ENCODE measurements at places on chromosomes 13 and 19. TPM values are rescaled to one million over a fixed set of nuclear protein-coding genes. Genes with fewer than 3 reads are reported as not detected.

DNA sequence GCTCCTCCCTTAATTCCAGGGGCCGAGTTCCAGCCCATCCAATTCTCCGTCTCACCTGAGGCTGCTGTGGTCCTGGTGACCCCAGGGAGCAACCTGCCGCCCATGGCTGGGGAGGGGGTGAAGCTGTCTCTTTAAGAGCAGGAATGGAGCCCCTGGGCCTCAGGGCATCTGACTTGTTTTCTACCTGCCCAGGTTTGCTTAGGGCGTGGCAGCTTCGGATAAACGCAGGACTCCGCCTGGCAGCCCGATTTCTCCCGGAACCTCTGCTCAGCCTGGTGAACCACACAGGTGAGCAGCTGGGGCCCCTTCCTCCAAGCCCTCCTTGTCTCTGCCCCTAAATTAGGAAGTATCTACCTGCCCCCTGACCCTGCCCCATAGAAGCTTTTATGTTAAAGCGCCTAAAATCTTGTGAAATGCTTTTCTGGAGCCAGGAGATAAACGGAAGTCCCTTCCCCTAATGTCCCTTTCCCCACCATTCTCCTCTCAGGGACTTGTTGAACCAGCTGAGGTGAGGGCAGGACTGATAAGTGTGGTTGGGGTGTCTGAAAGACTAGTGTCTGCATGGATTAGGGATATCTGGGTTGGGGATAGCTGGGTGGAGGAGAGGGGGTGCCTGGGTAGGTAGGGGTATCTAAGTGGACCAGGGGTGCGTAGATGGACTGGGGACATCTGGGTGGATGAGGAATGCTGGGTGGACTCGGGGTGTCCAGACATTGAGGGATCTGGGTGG lies 614 bp downstream of the FXYD3 start:
- no peak overlapping the region for H3K4me3 ChIP-seq
- no peaks in the 10 kb centered on the region for H3K4me1 ChIP-seq
- H3K27me3 ChIP-seq = no peaks in the 10 kb centered on the region
- H3K36me3 ChIP-seq = no peaks in the 10 kb centered on the region
- no peak for DNase-seq
- no peak overlapping the region for H3K27ac ChIP-seq

Gene CYP2F1
- total RNA-seq = not detected

DNA sequence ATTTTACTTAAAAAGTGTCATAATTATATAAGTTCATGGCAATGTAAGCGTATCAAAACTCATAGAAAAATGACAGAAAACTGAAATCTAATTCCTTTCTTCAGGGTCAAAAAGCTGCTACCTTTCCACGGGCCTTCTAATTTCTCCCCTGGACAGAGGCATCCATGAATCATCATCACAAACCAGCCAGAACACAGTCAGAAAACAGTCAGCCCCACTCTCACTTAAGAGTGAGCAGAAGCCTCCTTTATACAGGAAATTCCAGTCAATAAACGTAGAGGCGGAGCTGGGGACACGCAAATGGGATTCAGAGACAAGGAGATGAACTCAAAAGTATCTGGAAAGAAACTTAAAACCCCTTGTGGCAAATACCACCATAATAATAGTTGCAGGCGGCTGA lies 54.2 kb upstream of the ABCC4 start:
- no peaks in the 10 kb centered on the region for H3K4me1 ChIP-seq
- no peak overlapping the region for H3K27ac ChIP-seq
- H3K4me3 ChIP-seq = no peak overlapping the region
- no peak for DNase-seq
- H3K36me3 ChIP-seq = no peaks in the 10 kb centered on the region

GRCh38 chr13:27270594-27271520 lies at the start of gene RASL11A:
Gene RASL11A, plus strand, starts transcription at chr13:27270830. Its CDS starts 115 bp downstream, at chr13:27270945.
- peak; percentile 80 for DNase-seq
- H3K4me3 ChIP-seq = peak within 1 kb of the TSS; percentile 54
- H3K36me3 ChIP-seq = no peaks in the 10 kb centered on the region
- H3K27ac ChIP-seq = peak within 1 kb of the TSS; percentile 86
- H3K27me3 ChIP-seq = no peaks in the 10 kb centered on the region
- H3K4me1 ChIP-seq = no peaks in the 10 kb centered on the region

DNA sequence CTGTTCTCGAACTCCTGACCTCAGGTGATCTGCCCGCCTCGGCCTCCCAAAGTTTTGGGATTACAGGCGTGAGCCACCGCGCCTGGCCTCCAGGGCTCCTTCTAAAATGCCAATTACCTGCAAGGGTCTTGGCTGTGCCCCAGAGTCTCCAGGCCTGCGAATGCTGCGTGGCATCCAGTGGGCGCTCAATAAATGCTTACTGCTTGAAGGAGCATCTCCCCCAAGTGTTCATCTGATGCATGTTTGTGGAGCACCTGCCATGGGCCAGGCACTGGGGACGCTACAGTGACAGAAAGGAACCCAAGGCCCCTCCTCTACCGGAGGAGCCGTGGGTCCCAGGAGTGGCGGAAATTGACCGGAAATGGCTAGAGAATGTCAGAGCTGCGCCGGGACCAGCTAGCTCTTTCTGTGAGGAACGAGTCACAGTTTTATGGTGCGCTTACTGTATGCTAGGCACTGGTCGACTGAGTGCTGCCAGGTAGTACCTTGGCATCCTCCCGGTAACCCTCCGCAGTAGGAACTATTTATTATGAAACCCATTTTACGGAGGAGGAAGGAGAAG lies 14.2 kb downstream of the ANKRD24 start:
- no peak overlapping the region for H3K27ac ChIP-seq
- DNase-seq = no peak
- H3K36me3 ChIP-seq = no peaks in the 10 kb centered on the region
- H3K27me3 ChIP-seq = peaks cover 16% of the 10 kb centered on the region

DNA sequence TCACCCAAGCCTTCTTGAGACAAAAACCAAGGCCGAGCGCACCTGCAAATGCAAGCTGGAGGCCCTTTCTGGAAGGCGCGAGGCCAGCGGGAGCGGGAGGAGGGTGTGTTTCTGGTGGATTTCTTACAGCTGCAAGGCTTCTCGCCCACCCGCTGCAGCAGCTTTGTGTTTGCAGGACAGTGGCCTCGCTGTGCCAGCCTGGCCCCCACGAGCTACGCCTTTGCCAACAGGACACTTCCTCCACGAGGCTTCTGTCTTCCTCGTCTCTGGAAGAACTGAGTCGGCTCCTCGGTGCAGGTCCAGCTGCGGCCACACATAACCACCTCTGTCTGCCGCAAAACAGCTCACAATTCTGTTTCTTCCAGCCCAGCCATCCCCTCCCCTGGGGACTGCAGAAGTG lies 10.1 kb downstream of the ATCAY start:
- no peak for DNase-seq
- no peaks in the 10 kb centered on the region for H3K36me3 ChIP-seq
- no peaks in the 10 kb centered on the region for H3K4me1 ChIP-seq
- no peaks in the 10 kb centered on the region for H3K27me3 ChIP-seq
- no peak overlapping the region for H3K27ac ChIP-seq

GRCh38 chr19:42216653-42217519 lies 591 bp downstream of the DEDD2 start:
- peaks cover 33% of the 10 kb centered on the region for H3K4me1 ChIP-seq
- H3K27me3 ChIP-seq = no peaks in the 10 kb centered on the region
- DNase-seq = peak; percentile 58
- peak overlapping the region; percentile 79 for H3K27ac ChIP-seq
- H3K4me3 ChIP-seq = peak overlapping the region; percentile 68

GRCh38 chr19:40159744-40160143 lies 31.5 kb upstream of the MAP3K10 start:
- no peaks in the 10 kb centered on the region for H3K27me3 ChIP-seq
- H3K27ac ChIP-seq = no peak overlapping the region

Gene S1PR2
- 6.0 TPM for total RNA-seq

Gene SYNGR4
- not detected for total RNA-seq

Gene FXYD7
- total RNA-seq = not detected

- peaks cover 7% of the 10 kb centered on the region for H3K36me3 ChIP-seq
- H3K27me3 ChIP-seq = no peaks in the 10 kb centered on the region
- peak overlapping the region; percentile 69 for H3K27ac ChIP-seq
- H3K4me3 ChIP-seq = no peak overlapping the region
- DNase-seq = peak; percentile 60
These were observed 5.1 kb downstream of the CD37 start for GRCh38 chr19:49340069-49340864.

Gene DNAAF3
- 5.8 TPM for total RNA-seq

GRCh38 chr13:113476811-113477210 lies 13.7 kb downstream of the DCUN1D2 start:
- no peaks in the 10 kb centered on the region for H3K4me1 ChIP-seq
- H3K36me3 ChIP-seq = peaks cover 5% of the 10 kb centered on the region
- H3K27ac ChIP-seq = no peak overlapping the region
- DNase-seq = no peak
- no peak overlapping the region for H3K4me3 ChIP-seq

DNA sequence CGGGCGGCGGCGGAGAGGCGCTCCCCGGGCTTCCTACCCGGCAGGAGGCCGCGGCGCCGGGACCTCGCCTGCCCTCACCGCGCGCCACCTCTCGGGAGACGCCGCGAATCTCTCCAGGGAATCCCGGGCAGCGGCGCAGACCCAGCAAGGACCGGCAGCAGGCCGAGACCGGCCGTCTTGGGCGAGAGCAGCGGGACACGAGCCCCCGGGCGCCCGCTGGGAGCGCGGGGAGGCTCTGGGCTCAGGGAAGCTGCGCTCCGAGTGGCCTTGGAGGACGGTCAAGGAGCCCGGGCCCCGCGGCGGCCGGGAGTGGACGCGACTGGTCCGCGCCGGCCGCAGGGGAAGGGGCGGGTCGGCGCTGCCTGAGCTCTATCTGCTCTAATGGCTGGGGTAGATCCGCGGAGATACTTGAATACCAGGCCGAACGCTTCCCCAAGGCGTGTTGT lies 14.7 kb downstream of the CDX2 start:
- no peak overlapping the region for H3K27ac ChIP-seq
- peak overlapping the region; percentile 21 for H3K4me3 ChIP-seq

DNA sequence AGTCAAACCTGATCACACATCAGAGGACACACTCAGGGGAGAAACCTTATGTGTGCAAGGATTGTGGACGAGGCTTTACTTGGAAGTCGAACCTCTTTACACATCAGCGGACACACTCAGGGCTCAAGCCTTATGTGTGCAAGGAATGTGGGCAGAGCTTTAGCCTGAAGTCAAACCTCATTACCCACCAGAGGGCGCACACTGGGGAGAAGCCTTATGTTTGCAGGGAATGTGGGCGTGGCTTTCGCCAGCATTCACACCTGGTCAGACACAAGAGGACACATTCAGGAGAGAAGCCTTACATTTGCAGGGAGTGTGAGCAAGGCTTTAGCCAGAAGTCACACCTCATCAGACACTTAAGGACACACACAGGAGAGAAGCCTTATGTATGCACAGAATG lies 8.2 kb upstream of the ZNF527 start:
- peak; percentile 90 for DNase-seq
- H3K27ac ChIP-seq = peak overlapping the region; percentile 79
- peaks cover 4% of the 10 kb centered on the region for H3K36me3 ChIP-seq
- H3K4me1 ChIP-seq = peaks cover 17% of the 10 kb centered on the region

GRCh38 chr13:74039667-74040066 lies 94.5 kb downstream of the KLF12 start:
- no peaks in the 10 kb centered on the region for H3K27me3 ChIP-seq
- no peak overlapping the region for H3K27ac ChIP-seq
- H3K4me3 ChIP-seq = no peak overlapping the region
- no peak for DNase-seq
- H3K36me3 ChIP-seq = no peaks in the 10 kb centered on the region

GRCh38 chr13:74452881-74453280 lies 318.7 kb upstream of the KLF12 start:
- H3K4me3 ChIP-seq = no peak overlapping the region
- H3K27me3 ChIP-seq = no peaks in the 10 kb centered on the region
- H3K36me3 ChIP-seq = no peaks in the 10 kb centered on the region
- no peak for DNase-seq
- H3K27ac ChIP-seq = no peak overlapping the region

Gene DCT
- 0.11 TPM for total RNA-seq

- H3K4me1 ChIP-seq = no peaks in the 10 kb centered on the region
- DNase-seq = no peak
- H3K27ac ChIP-seq = no peak overlapping the region
- no peak overlapping the region for H3K4me3 ChIP-seq
These were observed 139.3 kb downstream of the IRS2 start for GRCh38 chr13:109647053-109647452.

- peak; percentile 53 for DNase-seq
- H3K36me3 ChIP-seq = no peaks in the 10 kb centered on the region
- H3K27me3 ChIP-seq = peaks cover 20% of the 10 kb centered on the region
- H3K27ac ChIP-seq = no peak overlapping the region
- H3K4me1 ChIP-seq = peaks cover 19% of the 10 kb centered on the region
- H3K4me3 ChIP-seq = no peak overlapping the region
These were observed 10.9 kb upstream of the MEIS3 start for GRCh38 chr19:47430041-47430802.

- no peaks in the 10 kb centered on the region for H3K4me1 ChIP-seq
- no peaks in the 10 kb centered on the region for H3K27me3 ChIP-seq
- no peaks in the 10 kb centered on the region for H3K36me3 ChIP-seq
These were observed 4.2 kb downstream of the TUBGCP3 start for GRCh38 chr13:112583592-112584277.

DNA sequence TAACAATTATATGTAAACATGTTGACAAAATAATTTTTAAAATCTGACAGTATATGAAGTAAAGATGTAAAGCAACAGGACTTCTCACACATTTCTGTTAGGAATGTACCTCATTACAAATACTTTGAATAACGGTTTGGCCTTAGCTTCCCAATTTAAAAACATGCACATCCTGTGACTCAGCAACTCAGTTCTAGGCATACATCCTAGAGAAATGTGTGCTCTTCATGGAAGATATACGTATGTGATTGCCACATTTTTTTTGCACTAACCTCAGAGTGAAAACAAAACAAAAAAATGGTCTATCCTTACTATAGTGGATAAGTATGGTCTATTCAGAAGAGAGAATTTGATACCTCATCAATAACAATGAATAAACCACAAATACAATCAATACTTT lies 314.6 kb downstream of the LIG4 start:
- no peaks in the 10 kb centered on the region for H3K4me1 ChIP-seq
- no peak for DNase-seq
- H3K4me3 ChIP-seq = no peak overlapping the region
- no peaks in the 10 kb centered on the region for H3K27me3 ChIP-seq
- no peak overlapping the region for H3K27ac ChIP-seq
- no peaks in the 10 kb centered on the region for H3K36me3 ChIP-seq

- no peak for DNase-seq
- peaks cover 4% of the 10 kb centered on the region for H3K4me1 ChIP-seq
- no peaks in the 10 kb centered on the region for H3K27me3 ChIP-seq
- no peak overlapping the region for H3K27ac ChIP-seq
- no peak overlapping the region for H3K4me3 ChIP-seq
These were observed 4.7 kb downstream of the MEF2B start for GRCh38 chr19:19165396-19165795.

DNA sequence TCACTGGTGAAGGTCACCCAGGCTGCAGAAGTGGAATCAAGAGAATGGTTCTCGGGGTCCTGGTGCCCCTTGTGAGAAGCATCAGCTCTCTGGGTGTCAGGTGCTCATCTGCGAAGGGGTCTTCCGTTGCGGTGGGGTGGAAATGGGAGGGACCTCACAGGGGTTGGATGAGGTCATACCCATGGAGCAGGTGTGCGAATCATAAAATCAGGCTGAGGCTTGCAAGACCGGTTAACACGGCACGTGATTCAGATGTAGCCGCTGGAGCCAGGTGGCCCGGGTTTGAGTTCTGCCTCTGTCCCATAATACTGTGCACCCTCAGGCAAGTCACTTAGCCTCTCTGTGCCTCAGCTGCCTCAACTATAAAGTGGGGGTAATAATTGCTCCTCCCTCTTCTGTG lies 3.9 kb upstream of the KLK15 start:
- peak overlapping the region; percentile 61 for H3K27ac ChIP-seq
- no peaks in the 10 kb centered on the region for H3K36me3 ChIP-seq
- no peak for DNase-seq
- H3K4me3 ChIP-seq = no peak overlapping the region
- H3K4me1 ChIP-seq = peaks cover 33% of the 10 kb centered on the region

Measured in thyroid gland (tissue), 4 donors.